Glutamatergic neuron (in vitro differentiated cells): ENCODE measurements at places on chromosomes 4 and X.
A peak's percentile ranks its signal among the peaks of the same experiment; 100 is the strongest.

DNA sequence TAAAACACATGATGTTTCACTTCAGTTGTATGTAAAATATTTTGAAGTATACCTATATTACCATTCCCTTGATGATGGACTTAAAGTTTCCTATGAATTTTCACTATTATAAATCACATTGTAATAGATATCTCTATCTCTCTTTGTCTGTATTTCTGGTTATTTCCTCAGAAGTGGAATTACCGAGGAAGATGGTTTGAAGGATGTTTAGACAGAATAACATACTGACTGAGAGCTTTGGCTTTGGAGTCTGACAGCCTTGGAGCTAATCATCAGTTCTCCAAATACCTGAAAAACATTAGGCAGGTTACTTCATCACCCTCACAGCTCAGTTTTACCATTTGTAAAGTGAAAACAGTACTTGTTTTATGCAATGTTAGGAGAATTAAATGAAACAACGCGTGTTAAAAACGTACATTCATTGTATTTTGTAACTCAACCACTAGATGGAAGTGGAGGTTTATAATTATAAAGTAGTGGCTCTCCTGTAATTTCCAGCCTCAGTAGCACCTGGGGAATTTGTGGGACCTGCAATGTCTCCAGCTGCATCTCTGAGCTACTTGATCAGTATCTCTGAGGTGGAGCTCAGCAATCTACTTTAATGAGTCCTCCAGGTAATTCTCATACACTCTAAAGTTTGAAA is 14.3 kb downstream of the JCHAIN start:
- no peak for DNase-seq

- DNase-seq = no peak
Measured at GRCh38 chr4:76354517-76355473, 48.3 kb downstream of the STBD1 start.

- no peak for DNase-seq
Measured at GRCh38 chr4:91127192-91127591, 1000.0 kb downstream of the CCSER1 start.

GRCh38 chr4:69831646-69832325 is 28.2 kb downstream of the SULT1E1 start:
- no peak for DNase-seq

DNA sequence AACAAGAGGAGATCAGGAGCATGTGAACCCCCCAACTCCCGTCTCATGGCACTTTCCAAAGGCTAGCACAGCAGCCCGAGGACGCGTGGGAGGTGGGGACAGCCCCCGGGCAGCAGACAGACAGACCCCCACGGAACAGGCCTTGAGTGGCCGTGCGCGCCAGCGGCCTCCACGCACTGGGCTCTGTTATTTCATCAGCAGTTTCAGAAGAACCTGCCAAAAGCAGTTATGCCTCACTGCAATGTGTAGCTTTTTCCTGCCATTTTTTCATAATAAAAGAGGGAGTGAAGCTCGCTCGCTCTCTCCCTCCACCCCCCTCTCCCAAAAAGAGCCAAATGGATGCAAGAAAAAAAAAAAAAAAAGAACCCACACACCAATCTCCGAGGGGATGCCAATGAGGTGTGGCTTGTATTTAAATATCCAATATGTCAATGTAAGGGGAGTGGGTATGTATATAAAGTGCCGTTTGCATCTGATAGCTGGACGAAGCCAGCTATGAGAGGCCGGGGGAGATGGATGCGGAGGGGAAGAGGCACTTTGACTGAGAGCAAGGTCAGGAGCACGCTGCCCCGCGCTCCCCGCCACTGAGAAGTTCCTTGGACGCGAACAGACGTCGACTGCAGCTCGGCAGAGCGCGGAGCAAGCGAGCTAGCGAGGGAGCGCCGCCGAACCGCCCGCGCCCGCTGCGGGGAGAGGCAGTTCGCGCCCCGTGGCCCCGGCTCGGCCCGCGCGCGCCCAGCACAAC is at the start of gene FGF16:
Gene FGF16 (plus strand): TSS at position 482 of the 745 bp plus-strand sequence. CDS start 286 bp downstream, outside the sequence.
- peak; percentile 22 for DNase-seq

- DNase-seq = no peak
Measured at GRCh38 chr4:180557348-180557747, 1685.9 kb upstream of the TENM3 start.

GRCh38 chr4:158578476-158578875 is 56.8 kb downstream of the RXFP1 start:
- no peak for DNase-seq

GRCh38 chr4:4755306-4755705 is 104.2 kb upstream of the MSX1 start:
- no peak for DNase-seq

DNA sequence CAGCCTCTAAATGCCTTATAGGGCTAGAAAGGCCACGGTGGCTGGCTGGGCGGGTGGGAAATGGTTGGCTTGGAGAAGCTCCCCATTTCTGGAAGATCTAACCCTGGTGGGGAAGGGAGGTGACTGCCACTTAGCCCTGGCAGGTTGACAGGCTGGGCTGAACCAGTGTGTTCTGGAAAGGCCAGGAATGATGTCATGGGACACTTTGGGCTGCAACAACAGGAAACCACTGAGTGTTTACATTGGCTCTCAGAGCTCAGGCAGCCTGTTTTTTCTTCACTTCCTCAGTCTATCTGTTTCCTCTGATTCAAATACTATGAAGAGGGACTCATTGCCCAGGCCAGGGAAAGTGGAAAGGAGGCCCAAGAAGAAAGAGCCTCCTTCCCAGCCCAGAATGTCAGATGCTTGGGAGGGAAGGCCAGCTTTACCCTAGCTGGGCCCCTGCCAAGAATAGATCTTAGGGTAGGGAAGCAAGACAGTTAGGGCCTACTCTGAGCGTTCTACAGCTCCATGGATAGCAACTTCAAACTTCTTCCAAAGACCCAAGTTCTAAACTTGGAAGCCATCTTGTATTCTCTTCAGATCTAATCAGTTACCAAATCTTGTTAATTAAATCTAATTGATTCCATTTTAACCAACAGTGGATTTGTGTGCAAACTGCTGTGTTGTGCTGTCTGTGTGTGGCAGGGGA is 65.8 kb upstream of the MSN start:
- DNase-seq = no peak

DNA sequence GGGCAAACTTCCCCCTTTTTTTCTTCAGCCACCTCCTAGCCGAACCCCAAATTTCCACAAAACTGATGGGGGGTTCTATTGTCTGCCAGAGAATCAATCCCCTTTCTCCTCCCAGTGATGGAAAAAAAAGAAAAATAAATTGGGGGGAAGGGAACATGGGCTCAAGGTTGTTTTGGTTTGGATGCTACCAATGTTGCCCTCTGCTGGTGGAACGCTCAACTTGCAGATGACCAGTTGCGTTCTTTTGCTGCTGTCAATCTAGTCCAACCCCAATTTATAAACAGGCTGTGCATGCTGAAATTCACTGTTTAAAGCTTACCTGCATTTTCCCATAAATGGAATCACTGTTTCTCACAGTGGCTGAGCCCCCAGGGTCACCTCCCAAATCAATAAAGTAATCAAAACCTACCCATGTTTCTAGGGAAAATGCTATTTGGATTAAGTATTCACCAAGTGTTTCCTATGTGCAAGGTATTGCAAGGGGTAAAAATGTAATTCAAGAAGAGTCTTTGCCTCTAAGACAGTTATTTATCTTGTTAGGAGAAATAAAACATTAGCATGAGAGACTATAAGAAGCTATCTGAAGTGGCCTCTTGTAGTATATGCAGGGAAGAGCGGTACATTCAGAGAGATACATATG is 116.7 kb upstream of the TMEM164 start:
- peak; percentile 34 for DNase-seq

- DNase-seq = no peak
Measured at GRCh38 chr4:37070041-37070440, 174.5 kb upstream of the NWD2 start.

DNA sequence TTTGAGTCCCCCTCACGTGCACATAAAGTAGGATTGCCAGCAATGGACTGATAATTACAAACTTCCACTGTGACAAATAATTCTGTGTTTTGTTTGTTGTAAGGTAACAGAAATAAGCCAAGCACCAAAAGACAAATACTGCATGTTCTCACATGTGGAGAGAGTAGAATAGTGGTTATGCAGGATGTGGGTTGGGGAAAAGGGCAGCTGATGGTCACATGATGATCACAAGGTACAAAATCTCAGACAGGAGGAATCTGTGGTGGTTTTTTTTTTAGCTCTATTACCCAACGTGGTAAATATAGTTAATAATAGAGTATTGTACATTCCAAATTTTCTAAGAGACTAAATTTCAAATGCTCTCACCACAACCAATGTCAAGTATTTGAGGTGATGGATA is 182.3 kb downstream of the BANK1 start:
- DNase-seq = no peak

DNA sequence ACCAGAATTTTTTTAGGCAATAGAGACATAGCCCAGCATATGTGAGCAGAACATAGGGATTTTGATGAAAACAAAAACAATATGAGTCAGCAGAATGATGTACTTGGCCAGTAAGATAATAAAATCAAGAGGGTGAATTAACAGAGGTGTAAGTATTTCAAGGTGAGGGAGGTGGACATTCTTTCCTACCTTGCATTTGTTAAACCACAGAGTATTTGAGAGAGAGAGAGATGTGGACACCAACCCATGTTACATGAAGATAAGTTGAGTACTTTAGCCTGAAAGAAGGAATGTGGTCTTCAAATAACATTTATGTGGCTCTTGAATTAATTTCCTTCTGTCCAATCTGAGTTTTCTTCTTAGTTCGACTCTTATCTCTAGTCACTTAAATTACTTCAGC is 68.6 kb downstream of the DIAPH2 start:
- no peak for DNase-seq

GRCh38 chr4:150948710-150949109 is 66.4 kb downstream of the LRBA start:
- DNase-seq = no peak

DNA sequence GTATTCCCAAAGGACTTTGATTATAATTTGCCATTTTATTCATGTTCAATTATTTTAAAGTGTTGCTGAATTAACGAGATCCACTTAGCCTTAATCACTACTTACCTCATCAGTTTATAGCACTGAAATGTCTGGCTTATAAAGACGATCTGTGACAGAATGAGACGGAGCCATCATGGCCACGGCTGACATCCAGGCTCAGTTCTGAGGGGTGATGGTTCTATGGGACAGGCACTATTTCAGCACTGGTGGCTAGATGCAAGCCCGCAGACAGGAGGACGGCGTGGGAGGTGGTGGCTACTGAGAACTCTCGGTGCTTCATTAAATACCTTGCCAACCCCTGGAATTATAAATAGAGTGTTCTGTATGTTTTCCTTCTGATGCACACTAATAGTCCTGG is 1084.2 kb upstream of the TENM3 start:
- no peak for DNase-seq

- DNase-seq = no peak
Measured at GRCh38 chr4:156676116-156676851, 295.3 kb downstream of the PDGFC start.

- DNase-seq = no peak
Measured at GRCh38 chr4:31474221-31474620, 754.1 kb downstream of the PCDH7 start.

- no peak for DNase-seq
Measured at GRCh38 chr4:4640692-4641091, 98.8 kb upstream of the STX18 start.

DNA sequence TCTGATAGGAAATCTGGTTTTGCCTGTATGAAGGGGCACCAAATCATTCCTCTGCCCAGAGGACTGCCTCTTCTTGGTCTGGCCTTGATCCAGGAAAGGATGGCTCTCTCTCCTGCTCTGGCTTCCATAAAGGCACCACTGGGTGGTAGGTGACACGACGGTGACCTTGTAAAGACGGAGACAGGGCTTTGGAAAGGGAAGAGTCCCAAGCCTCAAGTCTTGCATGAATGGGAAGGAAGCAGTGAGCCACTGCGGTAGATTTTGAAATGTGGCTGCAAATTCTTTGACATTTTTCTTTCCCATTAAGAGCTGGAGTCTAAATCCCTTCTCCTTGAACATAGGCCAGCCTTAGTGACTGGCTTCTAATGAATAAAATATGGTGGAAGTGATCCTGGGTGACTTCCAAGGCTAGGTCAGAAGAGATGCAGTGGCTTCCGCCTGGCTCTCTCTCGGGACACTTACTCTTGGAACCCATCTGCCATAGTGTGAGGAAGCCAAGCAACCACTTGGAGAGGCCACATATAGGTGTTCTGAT is 347.4 kb downstream of the BCOR start:
- DNase-seq = no peak

GRCh38 chr4:180436361-180436760 is 1806.8 kb upstream of the TENM3 start:
- no peak for DNase-seq

DNA sequence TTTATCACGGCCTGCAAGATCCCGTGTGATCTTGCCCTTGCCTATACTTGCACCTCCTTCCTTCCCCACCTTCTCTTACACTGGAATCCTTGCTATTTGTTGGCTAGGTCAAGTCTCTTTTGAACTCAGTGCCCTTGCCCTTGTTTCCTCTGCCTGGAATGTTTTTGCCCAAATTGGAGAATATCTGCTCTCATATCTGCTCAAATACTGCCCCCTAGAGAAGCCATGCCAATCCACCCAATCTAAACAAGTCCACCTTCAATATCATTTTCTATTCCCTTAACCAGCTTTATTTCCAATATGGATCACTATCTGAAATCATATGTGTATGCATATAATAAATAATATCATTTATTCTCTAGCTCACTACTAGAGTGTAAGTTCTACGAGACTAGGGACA is 1044.2 kb upstream of the FTHL17 start:
- DNase-seq = no peak
